ENCODE measurements at places on chromosomes 16 and 17.
A peak's percentile ranks its signal among the peaks of the same experiment; 100 is the strongest.

DNA sequence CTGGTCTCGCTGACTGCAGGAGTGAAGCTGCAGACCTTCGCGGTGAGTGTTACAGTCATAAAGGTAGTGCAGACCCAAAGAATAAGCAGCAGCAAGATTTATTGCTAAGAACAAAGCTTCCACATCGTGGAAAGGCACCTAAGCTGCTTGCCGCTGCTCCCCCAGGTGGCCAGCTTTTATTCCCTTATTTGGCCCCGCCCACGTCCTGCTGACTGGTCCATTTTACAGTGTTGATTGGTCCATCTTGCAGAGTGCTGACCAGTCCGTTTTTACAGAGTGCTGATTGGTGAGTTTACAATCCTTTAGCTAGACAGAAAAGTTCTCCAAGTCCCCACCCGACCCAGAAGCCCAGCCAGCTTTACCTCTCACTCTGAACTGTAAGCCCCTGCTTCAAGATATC lies 227.8 kb downstream of the ABCC12 start:
- no peak for DNase-seq

DNA sequence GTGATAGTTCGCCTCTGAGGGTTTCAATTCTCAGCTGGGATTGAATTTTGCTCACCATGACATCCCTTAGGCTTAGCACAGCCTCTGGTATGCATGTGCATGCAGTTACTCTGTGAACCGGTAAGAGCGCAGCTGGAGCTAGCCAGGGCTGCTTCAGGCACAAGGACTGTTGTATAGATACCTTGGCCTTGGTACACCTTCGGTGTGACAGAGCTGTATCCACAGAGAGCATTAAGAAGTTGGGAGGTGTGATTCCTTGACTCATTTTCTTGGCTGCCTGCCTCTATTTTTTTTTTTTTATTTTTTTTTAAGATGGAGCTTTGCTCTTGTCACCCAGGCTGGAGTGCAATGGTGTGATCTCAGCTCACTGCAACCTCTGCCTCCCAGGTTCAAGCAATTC lies 2.2 kb upstream of the NUTF2 start:
- DNase-seq = no peak

GRCh38 chr17:27985306-27985705 lies 57.2 kb upstream of the NLK start:
- no peak for DNase-seq

DNA sequence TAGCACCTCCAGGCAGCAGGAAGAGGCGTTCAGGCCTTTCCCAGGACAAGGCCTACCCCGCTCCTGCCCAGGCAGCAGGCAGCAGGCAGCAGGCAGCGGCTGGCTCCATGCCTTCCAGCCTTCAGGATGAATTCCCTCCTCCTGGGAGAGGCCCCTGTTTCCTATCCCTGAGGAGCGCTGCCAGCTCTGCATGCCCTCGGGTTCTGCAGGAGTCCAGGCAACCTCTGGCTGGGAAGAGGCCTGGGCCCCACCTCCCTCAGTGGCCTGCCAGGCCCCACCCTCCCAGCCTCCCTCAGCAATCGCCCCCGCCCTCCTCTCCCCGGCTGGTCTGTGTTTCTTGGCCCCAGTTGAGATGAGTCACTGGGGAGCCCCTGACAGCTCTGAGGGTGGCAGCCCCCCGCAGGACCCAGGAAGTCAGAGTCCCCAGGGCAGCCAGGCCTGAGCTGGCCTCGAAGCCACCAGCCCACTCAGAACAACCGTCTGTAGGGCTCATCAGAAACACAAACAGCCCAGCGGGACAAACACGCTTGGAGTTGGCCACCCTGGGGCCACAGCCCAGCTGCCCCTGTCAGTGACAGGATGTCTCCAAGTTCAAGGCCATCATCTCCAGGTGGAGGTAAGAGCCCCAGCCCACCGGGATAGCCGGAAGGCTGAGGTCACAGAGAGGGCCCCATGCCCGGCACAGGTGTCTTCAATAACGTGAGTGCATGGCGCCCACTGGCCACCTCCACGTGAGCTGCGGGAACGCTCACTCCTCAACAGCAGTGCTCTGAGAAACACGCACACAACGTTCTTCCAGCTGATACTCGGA lies 39.5 kb upstream of the CIBAR2 start:
- no peak for DNase-seq

- DNase-seq = no peak
These were observed 603 bp upstream of the TMEM95 start for GRCh38 chr17:7354262-7354843.

GRCh38 chr17:45266372-45266926 lies 4.6 kb upstream of the SPATA32 start:
- no peak for DNase-seq

DNA sequence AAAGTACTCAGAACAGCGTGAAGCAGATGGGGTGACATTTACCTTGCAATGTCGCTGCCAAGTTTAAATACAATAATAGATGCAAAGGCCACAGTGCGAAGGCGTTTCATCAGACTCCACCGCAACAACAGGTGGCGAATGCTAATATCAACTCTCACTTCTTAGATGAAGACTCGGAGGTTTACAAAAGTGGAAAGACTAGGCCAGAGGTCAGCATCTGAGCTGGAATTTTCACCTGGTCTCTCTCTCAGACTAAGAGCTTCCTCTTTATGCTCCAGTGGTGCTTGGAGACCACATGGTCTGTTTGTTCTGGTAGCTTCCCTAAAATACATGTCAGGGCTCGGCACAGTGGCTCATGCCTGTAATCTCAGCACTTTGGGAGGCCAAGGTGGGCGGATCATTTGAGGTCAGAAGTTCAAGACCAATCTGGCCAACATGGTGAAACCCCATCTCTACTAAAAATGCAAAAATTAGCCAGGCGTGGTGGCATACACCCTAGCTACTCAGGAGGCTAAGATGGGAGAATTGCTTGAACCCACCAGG lies 169.1 kb downstream of the XYLT1 start:
- no peak for DNase-seq

DNA sequence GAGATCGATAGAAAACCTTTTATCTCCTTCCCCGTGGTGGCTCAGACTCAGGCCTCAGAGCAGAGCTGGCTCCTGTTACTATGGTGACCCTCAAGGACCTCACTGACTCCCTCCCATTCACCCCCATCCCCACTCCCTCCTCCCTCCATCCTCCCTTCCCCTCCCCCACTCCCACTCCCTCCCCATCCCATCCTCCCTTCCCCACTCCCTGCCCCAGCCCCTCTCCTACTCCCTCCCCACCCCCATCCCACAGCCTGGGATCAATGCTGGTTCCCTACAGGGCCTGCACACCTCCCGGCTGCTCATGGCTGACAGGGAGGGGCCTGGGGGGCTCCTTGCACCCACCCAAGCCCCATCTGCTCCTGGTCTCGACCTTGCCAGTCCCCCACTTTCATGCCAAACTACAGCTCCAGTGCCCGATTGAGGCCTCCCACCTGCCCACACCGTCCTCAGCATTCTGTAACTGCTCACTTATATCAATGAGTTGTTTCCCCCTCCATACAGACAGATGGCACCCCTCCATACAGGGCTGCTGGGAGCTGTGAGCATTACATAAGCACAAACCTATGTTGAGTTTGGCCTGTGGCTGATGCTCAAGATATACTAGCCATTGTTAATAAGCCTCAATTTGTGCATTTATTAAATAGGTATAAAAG lies 11.6 kb upstream of the RAI1 start:
- no peak for DNase-seq

- no peak for DNase-seq
These were observed 105.9 kb downstream of the IRX3 start for GRCh38 chr16:54180421-54181359.

GRCh38 chr17:11935734-11936406 lies 61.4 kb downstream of the ZNF18 start:
- no peak for DNase-seq

- no peak for DNase-seq
These were observed 468.0 kb downstream of the TOX3 start for GRCh38 chr16:52078716-52079655.

- DNase-seq = no peak
These were observed 63.5 kb upstream of the USP7 start for GRCh38 chr16:9027070-9027799.

- DNase-seq = no peak
These were observed 42.5 kb downstream of the ST3GAL2 start for GRCh38 chr16:70396246-70396904.

DNA sequence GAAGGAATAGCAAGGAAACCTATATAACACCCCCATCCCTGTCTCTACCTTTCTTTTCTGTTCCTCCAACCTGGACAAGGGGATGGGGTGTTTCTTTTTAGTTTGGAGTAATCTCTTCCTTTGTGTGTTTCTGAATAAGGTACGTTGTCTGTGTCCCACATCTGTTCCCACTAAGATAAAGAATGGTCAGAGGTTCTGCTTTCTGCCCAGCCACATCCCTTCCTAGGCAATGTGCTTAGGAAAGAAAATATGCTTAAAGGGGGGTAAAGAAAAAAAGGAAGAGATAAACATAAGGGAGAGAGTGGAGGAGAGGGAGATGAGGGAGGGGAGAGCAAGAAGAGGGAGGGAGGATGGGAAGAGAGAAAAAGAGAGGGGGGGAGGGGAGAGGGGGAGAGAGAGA lies 35.1 kb downstream of the SLC6A2 start:
- no peak for DNase-seq

DNA sequence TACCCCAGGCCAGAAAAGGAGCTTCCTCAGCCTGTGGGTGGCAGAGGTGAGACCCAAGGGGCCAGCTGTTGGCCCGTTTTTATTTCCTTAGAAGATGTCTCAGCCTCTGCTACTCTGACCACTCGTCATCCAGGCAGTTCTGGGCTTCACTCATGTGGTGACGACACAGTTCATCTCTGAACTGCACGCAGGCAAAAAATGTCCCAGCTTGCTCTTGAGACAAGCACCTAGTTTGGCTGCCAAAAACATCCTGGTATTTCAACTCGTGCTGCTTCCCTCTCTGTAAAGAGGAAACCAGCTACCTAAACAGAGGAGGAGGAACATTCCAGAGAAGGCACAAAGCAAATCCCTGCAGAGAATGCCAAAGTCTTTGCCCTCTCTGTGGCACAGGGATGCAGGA lies 125.7 kb downstream of the XYLT1 start:
- peak; percentile 27 for DNase-seq

- DNase-seq = no peak
These were observed 643.0 kb downstream of the MAF start for GRCh38 chr16:78957317-78958100.

GRCh38 chr17:11251561-11252107 lies 10.6 kb downstream of the SHISA6 start:
- no peak for DNase-seq

DNA sequence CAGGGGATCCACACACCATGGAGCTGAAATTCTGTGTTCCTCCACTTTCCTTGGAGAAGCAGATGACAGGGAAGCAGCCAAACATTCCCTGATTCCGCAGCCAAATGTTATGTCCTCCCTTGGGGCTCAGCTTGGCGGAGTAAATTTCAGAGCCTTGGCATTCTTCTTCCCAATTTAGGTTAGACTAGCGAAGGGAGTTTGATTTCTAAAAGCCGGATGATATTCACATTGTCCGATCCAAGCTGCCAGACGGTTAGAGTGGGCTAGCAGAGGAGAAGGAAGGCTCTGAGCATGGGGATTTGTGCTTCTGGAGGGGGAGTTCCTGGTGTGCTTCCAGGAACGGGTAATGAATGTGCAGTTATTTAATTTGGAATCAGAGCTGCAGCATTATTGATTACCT lies 380.4 kb upstream of the EEF2KMT start:
- no peak for DNase-seq

DNA sequence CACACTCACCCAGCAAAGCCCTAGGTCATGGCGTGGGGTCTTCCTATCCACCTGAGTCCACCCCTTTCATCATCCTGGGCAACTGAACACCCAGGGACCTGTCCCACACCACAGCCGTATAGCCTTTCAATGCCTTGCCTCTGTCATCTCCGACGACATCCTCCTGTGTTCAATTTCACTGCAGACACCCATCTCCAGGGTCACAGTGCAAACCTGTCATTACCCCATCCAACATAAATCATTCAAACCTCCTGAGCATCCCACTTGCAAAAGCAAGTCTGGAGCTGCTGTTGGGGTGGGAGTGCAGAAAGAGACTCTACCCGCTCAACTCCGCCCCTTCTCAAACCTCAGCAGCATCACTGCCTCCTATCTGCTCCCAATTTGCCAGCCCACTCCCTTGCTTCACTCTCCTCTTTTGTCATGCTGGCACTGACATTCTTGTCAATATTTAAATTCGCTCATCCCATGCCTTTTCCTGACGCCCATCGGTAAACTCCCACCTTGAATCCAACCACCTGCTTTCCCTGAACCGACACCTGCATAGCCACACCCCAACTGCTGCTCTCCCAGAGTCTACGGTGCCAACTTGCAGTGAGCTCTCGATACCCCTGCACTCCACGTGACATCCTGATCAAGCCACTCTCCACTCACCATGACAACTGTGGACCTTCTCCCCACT lies 37.0 kb downstream of the MARF1 start:
- DNase-seq = no peak

DNA sequence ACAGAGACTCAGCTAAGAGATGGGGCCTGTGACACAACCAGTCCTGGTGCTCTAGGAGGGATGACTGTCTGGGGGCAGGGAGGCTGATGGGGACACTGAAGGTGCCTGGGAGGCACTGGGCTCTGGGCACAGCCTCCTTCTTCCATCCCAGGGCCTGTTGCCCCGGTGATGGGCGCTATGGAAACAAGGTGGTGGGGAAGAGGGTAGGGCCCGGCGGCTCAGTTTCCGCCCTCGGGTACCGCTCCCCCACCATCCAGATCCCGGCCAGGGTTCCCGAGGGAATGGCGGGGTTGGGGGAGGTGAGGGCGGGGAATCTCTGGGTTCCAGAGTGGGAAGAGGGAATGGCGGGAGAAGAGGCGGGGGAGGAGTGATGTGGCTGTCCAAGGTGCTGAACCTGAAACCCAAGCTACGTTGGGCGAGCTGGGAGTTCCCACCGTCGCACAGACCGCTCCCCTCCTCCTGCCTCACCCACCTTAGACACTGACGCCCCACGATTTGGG lies 981 bp downstream of the KCNH4 start:
- no peak for DNase-seq

GRCh38 chr16:83356266-83356665 lies 451.5 kb upstream of the HSBP1 start:
- DNase-seq = no peak

- DNase-seq = peak; percentile 90
These were observed 1.3 kb upstream of the HIC1 start for GRCh38 chr17:2053380-2054261.

- DNase-seq = no peak
These were observed 15.9 kb upstream of the PDXDC1 start for GRCh38 chr16:14958970-14959369.

GRCh38 chr16:89738538-89739317 lies 17.4 kb downstream of the ZNF276 start:
- DNase-seq = no peak
